ENCODE measurements at places on chromosomes 6 and 20.

GRCh38 chr20:41300383-41300782, 17.1 kb downstream of the ZHX3 start:
- no peak for DNase-seq

DNA sequence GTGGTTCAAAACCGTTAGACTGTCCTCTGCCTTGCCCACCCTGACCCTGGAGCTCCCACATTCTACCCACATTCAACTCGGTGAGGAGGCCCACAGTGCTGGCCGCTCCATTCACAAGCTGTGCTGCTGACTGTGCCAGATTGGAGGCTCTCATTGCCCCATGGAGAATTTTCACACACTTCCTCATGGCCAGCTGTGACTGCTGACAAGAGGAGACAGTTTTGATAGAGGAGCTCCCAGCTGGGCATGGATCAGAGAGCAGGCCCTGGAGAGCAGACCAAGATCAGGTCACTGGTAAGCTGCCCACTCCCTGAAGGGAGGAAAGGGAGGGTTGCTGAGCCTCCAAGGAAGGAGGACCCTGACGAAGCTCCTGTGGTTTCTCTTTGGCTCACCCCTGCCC, 246.1 kb upstream of the RIN2 start:
- no peak for DNase-seq

- DNase-seq: no peak
These were observed 96.2 kb upstream of the MPC1 start for GRCh38 chr6:166478782-166479592.

DNA sequence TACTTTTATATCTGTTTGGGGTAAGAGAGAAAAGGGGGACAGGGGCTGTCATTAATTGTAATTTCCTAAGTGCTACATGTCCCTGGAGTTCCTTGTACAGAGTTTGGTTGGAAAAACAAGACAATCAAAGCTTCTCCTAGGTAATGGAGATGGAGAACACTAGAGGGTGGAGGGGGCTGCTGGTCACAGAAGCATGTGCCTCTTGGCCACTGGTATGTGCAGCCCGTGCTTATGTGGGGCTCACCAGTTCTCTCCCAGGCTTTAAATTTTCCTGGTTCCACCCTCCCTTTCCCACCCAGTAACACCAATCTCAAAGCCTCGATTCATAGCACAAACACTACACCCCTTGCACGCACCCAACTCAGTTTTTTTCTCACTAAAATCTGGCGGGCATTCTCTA, 165.6 kb downstream of the SAMD5 start:
- no peak for DNase-seq

GRCh38 chr6:166556336-166556735, 30.1 kb downstream of the RAMACL start:
- DNase-seq: no peak

DNA sequence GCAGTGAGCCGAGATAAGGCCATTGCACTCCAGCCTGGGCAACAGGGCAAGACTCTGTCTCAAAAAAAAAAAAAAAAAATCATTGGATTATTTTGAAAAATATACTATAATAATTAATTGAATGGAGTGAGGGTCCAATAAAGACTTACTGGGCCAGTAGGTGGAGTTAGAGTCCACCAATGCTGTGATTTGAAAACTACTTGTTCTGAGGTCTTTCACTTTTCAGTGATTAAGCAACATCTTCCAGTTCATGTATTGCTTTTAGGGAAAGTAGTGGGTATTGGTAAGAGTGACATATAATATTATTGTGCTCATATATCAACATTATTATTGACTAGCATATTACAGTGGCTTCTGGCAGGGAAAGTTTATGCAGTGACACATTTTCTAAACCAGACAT, 530.3 kb downstream of the KHDRBS2 start:
- DNase-seq: no peak

- no peak for DNase-seq
These were observed 84.8 kb upstream of the HDAC2 start for GRCh38 chr6:114055763-114056162.

GRCh38 chr20:32737371-32738223, 5.7 kb downstream of the COMMD7 start:
- no peak for DNase-seq

DNA sequence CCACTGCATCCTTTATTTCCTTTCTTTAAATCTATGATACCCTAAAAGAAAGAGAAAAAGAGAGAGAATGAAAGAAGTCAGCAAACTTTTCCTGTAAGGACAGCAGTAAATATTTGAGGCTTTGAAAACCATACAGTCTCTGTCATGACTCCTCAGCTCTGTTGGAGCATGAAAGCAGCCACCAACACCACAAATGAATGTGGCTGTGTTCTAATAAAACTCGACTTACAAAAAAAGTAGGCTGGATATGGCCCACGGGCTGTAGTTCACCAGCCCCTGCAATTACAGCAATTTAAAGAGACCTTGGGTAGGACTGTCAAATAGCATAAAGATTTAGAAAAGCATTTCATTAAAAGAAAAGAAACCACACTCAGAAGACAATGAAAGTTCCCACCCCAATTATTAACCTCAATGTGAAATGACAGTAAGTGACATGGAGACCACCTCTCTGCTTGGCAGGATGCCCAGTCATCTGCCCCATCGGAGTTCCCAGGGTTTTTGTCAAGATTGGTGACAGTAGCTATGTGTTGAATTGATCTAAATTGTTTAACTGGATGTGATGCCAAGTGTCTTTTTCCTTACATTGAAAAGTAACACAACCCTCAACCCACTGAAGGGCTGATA, 50.9 kb downstream of the TNFRSF21 start:
- no peak for DNase-seq

- DNase-seq: no peak
These were observed 42.1 kb upstream of the ARMC2 start for GRCh38 chr6:108806171-108806570.

GRCh38 chr6:106117579-106117978, 31.4 kb downstream of the PRDM1 start:
- no peak for DNase-seq

GRCh38 chr20:63553933-63554290, at the start of gene FNDC11:
Gene FNDC11 (plus strand): TSS chr20:63554159. CDS start chr20:63555664, 1,505 bp downstream.
- no peak for DNase-seq

GRCh38 chr6:159031846-159032245, 12.9 kb downstream of the TAGAP start:
- DNase-seq: no peak

DNA sequence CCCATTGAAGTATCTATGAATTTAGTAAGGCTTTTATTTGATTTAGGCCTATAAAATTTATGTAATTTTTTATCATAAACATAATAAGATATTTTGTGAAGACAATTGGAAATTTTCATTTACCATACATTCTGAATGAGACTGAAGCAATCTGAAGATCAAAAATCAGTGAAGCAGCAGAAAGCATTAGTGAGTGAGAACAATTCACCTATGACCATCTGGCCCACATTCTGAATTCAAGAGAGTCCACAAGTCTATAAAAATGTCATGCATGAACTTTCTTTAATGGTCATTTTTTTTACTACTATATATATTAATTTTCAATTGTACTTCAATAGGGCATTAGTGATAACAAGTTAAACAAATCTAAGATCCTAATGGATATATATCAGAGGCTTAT, 1026.6 kb upstream of the MAP3K7 start:
- no peak for DNase-seq

- no peak for DNase-seq
These were observed 579 bp upstream of the BPHL start for GRCh38 chr6:3117912-3118352.

- no peak for DNase-seq
These were observed 170.6 kb downstream of the IBTK start for GRCh38 chr6:82076916-82077315.

GRCh38 chr20:58424218-58424969, 35.4 kb downstream of the VAPB start:
- DNase-seq: no peak

DNA sequence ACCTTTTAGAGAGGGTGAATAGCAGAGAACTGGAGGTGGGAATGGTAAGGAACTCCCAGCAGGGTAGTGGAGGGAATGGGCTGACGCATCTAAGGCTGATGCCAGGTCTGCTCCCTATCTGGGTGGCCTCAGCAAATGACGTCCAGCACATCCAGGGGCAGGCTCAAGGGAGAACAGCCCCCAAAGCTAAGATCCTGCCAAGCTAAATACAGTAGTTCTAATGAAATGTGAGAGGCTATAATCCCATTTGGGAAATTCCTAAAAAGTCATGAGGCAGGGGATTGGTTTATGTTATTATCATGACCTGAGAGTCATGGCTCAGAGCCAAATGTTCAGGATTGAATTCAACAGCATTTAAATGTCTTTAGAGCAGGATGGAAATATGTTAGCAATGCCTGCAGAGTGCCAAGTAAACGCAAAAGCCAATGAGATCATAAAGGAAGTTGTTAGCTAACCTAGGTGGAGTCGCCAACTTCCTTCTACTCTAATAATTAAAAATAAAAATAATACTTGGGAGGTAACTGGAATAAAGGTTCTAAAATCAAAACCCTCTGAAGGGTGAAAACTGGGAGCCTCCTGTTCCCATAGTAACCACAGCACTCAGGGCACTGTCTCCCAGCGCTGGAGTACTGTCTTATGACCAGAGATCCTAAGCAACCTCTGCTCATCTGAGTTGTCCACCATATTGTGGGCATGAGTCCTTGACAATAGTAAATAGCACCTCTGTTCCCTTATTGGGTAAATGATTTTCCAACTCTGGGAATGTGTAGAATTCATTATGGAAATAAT, 34.8 kb downstream of the IYD start:
- DNase-seq: no peak

Measured in AG09319 (cell line).